IMR-90 (cell line): ENCODE measurements at places on chromosomes 6 and 20. TPM values are rescaled to one million over a fixed set of nuclear protein-coding genes. Genes with fewer than 3 reads are reported as not detected.

The PTK6 gene
- polyA plus RNA-seq = 0.07 TPM in 1 of 2 replicates, not detected in the other

The NCOA3 gene
- polyA plus RNA-seq = 8.1 and 8.8 TPM in 2 replicates

The GHRH gene
- polyA plus RNA-seq = not detected in 2 replicates

The OPN5 gene
- polyA plus RNA-seq = not detected in 2 replicates

The TFAP2B gene
- not detected in 2 replicates for polyA plus RNA-seq

The GPX5 gene
- not detected in 2 replicates for polyA plus RNA-seq

The OOEP gene
- not detected in 2 replicates for polyA plus RNA-seq

The ADGB gene
- not detected in 2 replicates for polyA plus RNA-seq

The TRIM10 gene
- polyA plus RNA-seq = not detected in 2 replicates

The POU5F1 gene
- not detected in 2 replicates for polyA plus RNA-seq

The OLIG3 gene
- polyA plus RNA-seq = not detected in 2 replicates

The IPCEF1 gene
- polyA plus RNA-seq = 0.03 and 0.07 TPM in 2 replicates

The RIPOR3 gene
- polyA plus RNA-seq = 1.7 TPM in 2 replicates

The EYA2 gene
- 5.0 and 5.4 TPM in 2 replicates for polyA plus RNA-seq

The BTN1A1 gene
- polyA plus RNA-seq = not detected in 2 replicates

The SLC22A16 gene
- not detected in 2 replicates for polyA plus RNA-seq

The FOXP4 gene
- polyA plus RNA-seq = 9.5 and 10.4 TPM in 2 replicates

The BHLHE23 gene
- not detected in 2 replicates for polyA plus RNA-seq

The TDRD6 gene
- polyA plus RNA-seq = not detected in 2 replicates

The DCBLD1 gene
- polyA plus RNA-seq = 20.1 and 21.1 TPM in 2 replicates

The LY6G6F gene
- polyA plus RNA-seq = not detected in 2 replicates

The PAX1 gene
- not detected in 2 replicates for polyA plus RNA-seq

The CD93 gene
- polyA plus RNA-seq = 0.02 TPM in 1 of 2 replicates, not detected in the other

The KHDC3L gene
- not detected in 2 replicates for polyA plus RNA-seq

The TRMT6 gene
- polyA plus RNA-seq = 6.8 and 8.0 TPM in 2 replicates

The MED20 gene
- polyA plus RNA-seq = 22.0 and 24.8 TPM in 2 replicates

The FKBP1C gene
- 3.1 and 9.9 TPM in 2 replicates for polyA plus RNA-seq

The ECHDC1 gene
- polyA plus RNA-seq = 23.1 and 33.1 TPM in 2 replicates

The LINC00237 gene
- not detected in 2 replicates for polyA plus RNA-seq
